Amniotic stem cell (primary cell): ENCODE measurements at places on chromosomes 2 and 18.

DNA sequence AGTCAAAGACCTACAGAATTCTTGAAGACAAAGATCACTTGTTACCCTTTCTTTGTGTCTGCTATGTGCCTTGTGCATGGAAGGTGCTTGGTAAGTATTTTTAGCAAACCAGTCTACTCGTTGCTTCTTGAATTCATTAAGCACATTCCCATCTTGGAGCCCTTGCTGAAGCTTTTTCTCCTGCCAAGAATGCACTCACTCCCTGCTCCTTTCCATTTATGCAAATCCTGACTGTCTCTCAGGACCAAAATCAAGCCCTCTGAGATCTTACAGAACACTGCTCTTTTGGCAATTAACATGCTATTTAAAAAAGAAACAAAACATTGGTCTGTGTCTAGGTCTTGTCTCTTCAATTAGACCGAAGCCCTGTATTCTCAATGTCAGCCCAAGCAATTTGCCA is 75.8 kb downstream of the CLHC1 start:
- peak; percentile 44 for DNase-seq

- no peak for DNase-seq
Observed at GRCh38 chr18:13641551-13642439, 84.6 kb downstream of the FAM210A start.

GRCh38 chr18:60870261-60871153 is 462.7 kb upstream of the CDH20 start:
- DNase-seq = no peak

- no peak for DNase-seq
Observed at GRCh38 chr2:162100579-162100978, 26.6 kb upstream of the DPP4 start.

DNA sequence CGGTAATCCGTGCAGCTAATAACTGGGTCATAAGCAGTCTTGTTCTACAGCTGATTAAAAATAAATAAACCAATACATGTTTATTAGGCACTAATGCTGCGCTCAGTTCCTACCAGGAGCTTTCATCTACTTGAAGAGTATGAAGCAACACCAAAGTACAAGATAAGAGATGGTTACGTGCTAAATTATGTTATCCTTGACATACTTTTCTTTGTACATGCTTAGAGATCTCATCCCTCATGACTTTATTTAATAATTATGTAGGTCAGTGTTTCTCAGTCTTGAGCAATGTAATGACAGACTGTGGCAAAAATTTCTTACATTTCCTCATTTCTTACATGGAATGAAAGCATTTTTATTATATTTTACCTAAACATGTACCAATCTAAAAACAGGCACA is 54.6 kb upstream of the COBLL1 start:
- DNase-seq = no peak
